Breast epithelium (tissue), 4 donors: ENCODE measurements at places on chromosomes 4 and X. TPM values are rescaled to one million over a fixed set of nuclear protein-coding genes. Genes with fewer than 3 reads are reported as not detected.

Gene ATP1B4
- total RNA-seq: not detected

Gene IL2
- total RNA-seq: not detected

Gene CXCL11
- not detected for total RNA-seq

Gene HSPA4L
- 7.2 TPM for total RNA-seq

Gene FATE1
- total RNA-seq: not detected

Gene KLHL13
- total RNA-seq: 21.3 TPM

DNA sequence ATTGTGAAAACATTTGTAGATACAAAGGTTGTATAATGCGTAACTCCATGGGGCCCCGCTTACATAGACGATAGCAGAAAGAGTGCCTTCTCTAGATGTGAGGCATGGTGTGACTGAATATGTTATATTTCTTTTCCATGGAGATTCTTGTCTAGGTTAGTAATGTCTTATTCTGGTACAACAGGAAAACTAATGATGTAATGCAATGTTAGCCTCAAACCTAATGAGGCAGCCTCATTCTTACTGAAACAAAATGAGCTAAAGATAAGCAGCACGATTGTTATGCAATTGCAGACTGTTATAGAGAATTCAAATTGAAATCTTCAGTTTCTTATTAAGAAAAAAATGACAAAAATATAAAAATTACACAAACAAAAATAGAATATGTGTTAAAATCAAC lies 171.1 kb upstream of the ANKRD50 start:
- no peak overlapping the region for H3K4me3 ChIP-seq
- no peak overlapping the region for H3K27ac ChIP-seq
- H3K4me1 ChIP-seq: no peaks in the 10 kb centered on the region
- no peak for DNase-seq

DNA sequence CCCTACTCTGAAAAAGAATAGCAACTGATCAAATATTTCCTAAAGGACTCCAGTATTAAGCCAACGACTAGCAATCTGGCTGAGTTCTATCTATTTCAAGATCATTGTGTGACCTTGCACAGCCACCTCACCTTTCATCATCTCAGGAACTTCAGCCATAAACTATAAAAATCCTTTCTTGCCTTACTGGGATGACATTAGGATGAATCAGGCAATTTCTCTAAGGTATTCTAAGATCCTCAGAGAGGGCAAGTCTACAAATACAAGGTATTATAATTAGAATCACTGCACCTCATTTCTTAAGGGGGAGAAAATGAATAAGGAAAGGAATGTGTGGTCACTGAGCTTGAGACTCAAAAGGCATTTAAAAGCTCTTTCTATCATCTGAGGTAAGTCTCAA lies 152.6 kb downstream of the GRIA3 start:
- DNase-seq: no peak
- H3K27me3 ChIP-seq: no peaks in the 10 kb centered on the region
- no peaks in the 10 kb centered on the region for H3K36me3 ChIP-seq
- H3K4me1 ChIP-seq: no peaks in the 10 kb centered on the region
- no peak overlapping the region for H3K27ac ChIP-seq

GRCh38 chr4:187286525-187286924 lies 562.9 kb upstream of the FAT1 start:
- no peak overlapping the region for H3K4me3 ChIP-seq
- H3K27me3 ChIP-seq: no peaks in the 10 kb centered on the region
- H3K36me3 ChIP-seq: no peaks in the 10 kb centered on the region
- no peaks in the 10 kb centered on the region for H3K4me1 ChIP-seq

DNA sequence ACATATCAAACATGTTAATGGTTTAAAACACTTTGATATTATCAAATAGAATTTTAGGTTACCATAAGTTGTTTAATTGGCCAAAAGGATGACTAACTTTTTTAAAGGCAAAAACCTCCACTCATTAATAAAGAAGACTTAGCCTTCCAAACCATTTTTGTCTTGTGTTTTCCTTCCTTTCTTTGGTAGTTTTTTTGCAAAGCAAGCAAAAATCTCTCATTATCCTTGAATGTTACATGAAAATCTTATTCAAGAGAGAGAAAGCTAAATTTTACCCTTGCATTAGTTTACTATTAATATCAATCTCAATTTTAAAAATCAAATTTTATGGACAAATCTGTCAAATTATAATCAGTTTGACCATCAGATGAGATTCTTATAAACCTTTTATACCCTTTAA lies 419.5 kb downstream of the SPIN4 start:
- H3K27me3 ChIP-seq: no peaks in the 10 kb centered on the region
- no peaks in the 10 kb centered on the region for H3K4me1 ChIP-seq
- H3K4me3 ChIP-seq: no peak overlapping the region
- no peaks in the 10 kb centered on the region for H3K36me3 ChIP-seq
- H3K27ac ChIP-seq: no peak overlapping the region

- no peak overlapping the region for H3K4me3 ChIP-seq
- no peak for DNase-seq
- H3K36me3 ChIP-seq: no peaks in the 10 kb centered on the region
Measured at GRCh38 chr4:143587703-143588102, 74.2 kb downstream of the SMARCA5 start.

DNA sequence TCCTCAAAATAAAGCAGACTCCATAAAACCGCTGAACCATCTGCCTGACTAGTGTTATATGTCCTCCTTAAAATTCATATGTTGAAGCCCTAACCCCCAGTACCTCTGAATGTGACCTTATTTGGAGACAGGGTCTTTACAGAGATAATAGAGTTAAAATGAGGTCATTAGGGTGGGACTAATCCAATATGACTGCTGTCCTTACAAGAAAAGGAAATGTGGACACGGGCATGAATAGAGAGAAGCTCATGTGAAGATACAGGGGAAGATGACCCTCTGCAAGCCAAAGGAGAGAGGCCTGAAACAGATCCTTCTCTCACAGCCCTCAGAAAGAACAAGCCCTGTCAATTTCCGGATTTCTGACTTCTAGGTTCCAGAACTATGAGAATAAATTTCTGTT lies 82.0 kb upstream of the KLHL13 start:
- H3K27ac ChIP-seq: no peak overlapping the region
- no peaks in the 10 kb centered on the region for H3K36me3 ChIP-seq
- H3K4me1 ChIP-seq: no peaks in the 10 kb centered on the region
- H3K27me3 ChIP-seq: peaks cover 3% of the 10 kb centered on the region

DNA sequence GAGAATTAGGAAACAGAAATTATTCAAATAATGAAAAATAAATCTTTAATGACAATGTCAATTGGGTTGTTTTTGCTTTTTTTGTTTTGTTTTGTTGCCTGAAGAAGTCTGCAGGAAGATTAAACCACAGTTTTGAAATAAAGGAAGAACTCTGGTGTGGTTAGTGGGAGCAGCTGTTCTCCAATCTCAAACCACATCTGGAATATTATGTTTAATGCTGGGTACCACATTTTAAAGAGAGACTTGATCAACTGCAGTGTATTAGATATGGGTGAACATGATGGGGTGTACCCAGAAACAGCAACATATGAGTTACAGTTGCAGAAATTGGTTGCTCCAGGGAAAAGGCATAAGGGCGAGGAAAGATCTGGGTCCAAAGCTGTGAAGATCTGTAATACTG lies 171.2 kb upstream of the RPL34 start:
- no peak for DNase-seq
- H3K27ac ChIP-seq: no peak overlapping the region
- no peaks in the 10 kb centered on the region for H3K27me3 ChIP-seq
- no peaks in the 10 kb centered on the region for H3K36me3 ChIP-seq

DNA sequence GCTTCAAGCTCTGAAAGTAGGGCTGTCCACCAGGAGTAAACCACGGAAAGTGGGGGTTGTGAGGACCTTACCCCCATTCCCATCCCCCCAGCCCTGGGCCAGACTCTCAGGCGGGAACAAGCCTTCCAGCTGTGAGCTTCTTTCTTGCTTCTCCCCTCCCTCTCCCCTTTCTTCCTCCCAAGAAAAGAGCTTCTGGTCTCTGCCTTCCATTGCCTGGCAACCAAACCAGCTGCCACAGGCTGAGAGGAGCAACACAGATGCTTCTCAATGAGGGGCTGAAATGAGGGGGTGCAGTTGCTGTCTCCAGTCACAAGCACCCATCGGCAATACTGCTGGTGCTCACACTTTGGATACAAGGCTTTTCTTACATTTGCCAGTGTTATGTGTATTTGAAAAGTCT lies 72.5 kb downstream of the SLC16A2 start:
- H3K27me3 ChIP-seq: no peaks in the 10 kb centered on the region
- no peak for DNase-seq
- no peak overlapping the region for H3K4me3 ChIP-seq
- no peaks in the 10 kb centered on the region for H3K36me3 ChIP-seq

- no peaks in the 10 kb centered on the region for H3K27me3 ChIP-seq
- DNase-seq: no peak
- H3K4me1 ChIP-seq: no peaks in the 10 kb centered on the region
- H3K27ac ChIP-seq: no peak overlapping the region
- no peaks in the 10 kb centered on the region for H3K36me3 ChIP-seq
Measured at GRCh38 chr4:40608628-40609027, 21.0 kb downstream of the RBM47 start.

DNA sequence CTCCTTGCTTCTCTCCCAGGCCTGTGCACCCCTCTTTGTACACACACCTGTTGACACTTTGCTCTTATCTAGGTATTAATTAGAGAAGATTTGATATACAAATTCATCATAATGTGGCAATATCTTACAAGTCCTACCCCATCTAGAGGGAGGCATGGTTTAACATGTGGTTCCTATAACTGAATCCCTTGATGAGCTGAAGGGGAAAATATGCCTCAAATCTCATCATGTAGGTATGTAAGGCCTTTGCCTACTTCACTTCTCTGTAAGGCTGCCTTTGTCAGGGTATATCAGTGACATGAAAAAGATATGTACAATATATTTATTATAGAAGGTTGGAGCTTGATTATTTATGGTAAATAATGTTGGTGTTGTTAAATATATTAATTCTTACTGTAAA lies 31.9 kb downstream of the HTR2C start:
- no peak overlapping the region for H3K4me3 ChIP-seq
- no peaks in the 10 kb centered on the region for H3K36me3 ChIP-seq
- no peak overlapping the region for H3K27ac ChIP-seq
- peaks cover 36% of the 10 kb centered on the region for H3K27me3 ChIP-seq
- no peak for DNase-seq

- H3K4me3 ChIP-seq: no peak overlapping the region
- DNase-seq: no peak
- H3K27ac ChIP-seq: no peak overlapping the region
Measured at GRCh38 chrX:118181030-118181429, 64.4 kb upstream of the KLHL13 start.

- H3K4me1 ChIP-seq: peaks cover 8% of the 10 kb centered on the region
- H3K27me3 ChIP-seq: no peaks in the 10 kb centered on the region
- H3K4me3 ChIP-seq: no peak overlapping the region
Measured at GRCh38 chr4:184387351-184387750, 87.0 kb downstream of the IRF2 start.

- H3K4me1 ChIP-seq: no peaks in the 10 kb centered on the region
- DNase-seq: no peak
- no peak overlapping the region for H3K27ac ChIP-seq
- H3K27me3 ChIP-seq: no peaks in the 10 kb centered on the region
Measured at GRCh38 chr4:83340692-83341343, 6.2 kb upstream of the HPSE start.

GRCh38 chr4:145183023-145183422 lies 2.6 kb upstream of the OTUD4 start:
- no peak overlapping the region for H3K27ac ChIP-seq
- H3K27me3 ChIP-seq: no peaks in the 10 kb centered on the region
- H3K4me3 ChIP-seq: no peak overlapping the region

DNA sequence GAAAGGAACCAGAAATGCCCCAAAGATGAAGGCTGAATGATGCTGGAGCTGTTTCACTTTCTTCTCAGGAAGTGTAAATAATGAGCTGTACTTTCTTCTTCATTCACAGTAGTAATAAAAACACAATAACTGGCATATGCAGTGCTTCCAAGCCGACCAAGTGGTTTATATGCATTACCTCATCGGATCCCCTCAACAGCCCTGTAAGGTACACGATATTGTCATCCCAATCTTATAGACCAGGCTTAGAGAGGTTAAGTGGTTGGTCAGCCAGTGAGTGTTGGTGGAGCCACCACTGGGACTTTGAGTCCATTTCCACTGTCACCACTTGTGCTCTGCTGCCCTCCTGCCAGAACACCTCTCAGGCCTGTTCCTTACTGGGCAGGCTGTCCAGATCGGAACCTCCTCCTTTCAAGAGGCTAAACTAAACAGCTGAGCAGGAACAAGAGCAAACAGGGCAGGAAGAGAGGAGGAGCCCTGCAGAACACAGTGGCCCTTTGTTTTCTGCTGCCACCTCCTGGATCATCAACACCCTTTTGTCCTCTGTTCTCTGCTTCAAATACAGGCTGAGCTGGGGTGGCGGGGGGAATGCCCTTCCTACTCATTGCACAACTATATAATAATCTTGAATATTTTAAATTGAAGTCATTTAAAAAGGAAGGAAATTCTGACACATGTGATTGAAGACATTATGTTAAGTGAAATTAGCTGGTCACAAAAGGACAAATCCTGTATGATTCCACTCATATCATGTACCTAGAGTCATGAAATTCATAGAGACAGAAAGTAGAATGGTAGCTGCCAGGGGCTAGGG lies 112.5 kb upstream of the ATP6AP2 start:
- no peak overlapping the region for H3K4me3 ChIP-seq
- H3K4me1 ChIP-seq: peaks cover 4% of the 10 kb centered on the region
- no peaks in the 10 kb centered on the region for H3K27me3 ChIP-seq
- no peaks in the 10 kb centered on the region for H3K36me3 ChIP-seq

- no peaks in the 10 kb centered on the region for H3K4me1 ChIP-seq
- no peak for DNase-seq
- no peaks in the 10 kb centered on the region for H3K36me3 ChIP-seq
- H3K4me3 ChIP-seq: no peak overlapping the region
- no peak overlapping the region for H3K27ac ChIP-seq
Measured at GRCh38 chr4:110128029-110128428, 70.4 kb downstream of the ELOVL6 start.

- no peak overlapping the region for H3K27ac ChIP-seq
- no peak overlapping the region for H3K4me3 ChIP-seq
- H3K4me1 ChIP-seq: no peaks in the 10 kb centered on the region
- DNase-seq: no peak
- no peaks in the 10 kb centered on the region for H3K36me3 ChIP-seq
Measured at GRCh38 chr4:65624651-65625050, 45.6 kb downstream of the EPHA5 start.

DNA sequence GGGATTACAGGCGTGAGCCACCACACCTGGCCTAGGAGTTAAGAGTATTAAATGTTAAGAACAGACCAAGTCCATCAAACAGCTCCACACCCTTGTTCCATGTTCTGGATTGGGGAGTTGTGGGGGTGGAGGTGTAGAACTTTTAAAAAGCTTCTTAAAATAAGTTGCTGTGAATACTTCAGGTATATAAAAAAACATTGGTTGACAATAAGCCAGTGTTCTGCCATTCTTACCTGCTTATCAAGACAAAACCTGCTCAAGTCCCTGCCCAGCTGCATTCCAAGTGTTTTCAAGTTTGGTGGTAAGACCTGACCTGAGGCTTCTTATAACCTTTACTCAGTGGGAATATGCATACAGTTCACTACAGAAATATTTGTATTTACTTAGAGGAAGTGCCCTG lies 6.4 kb downstream of the RBM3 start:
- H3K27me3 ChIP-seq: no peaks in the 10 kb centered on the region
- H3K36me3 ChIP-seq: no peaks in the 10 kb centered on the region
- H3K4me3 ChIP-seq: no peak overlapping the region
